Stomach (tissue), 19 donors: ENCODE measurements at places on chromosomes 4 and X. TPM values are rescaled to one million over a fixed set of nuclear protein-coding genes. Genes with fewer than 3 reads are reported as not detected.
A peak's percentile ranks its signal among the peaks of the same experiment; 100 is the strongest.

DNA sequence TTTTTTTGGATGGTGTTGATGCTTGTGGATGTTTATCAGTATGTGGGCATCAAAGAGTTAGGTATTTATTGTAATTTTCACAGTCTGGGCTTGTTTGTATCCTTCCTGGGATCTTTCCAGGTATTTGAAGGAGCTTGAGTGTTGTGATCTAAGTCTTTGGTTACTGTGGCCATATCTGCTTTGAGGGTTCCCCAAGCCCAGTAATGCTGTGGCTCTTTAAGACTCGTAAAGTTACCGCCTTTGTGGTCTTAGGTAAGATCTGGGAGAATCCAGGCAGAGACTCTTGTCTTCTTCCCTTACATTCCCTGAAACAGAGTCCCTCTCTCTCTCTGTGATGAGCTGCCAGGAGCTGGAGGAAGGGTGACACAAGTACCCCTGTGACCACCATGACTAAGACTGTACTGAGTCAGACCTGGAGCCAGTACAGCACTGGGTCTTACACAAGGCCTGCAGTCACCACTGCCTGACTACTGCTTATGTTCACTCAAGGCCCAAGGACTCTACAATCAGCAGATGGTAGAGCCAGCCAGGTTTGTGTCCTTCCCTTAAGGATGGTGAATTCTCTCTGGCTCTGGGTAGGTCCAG is 62.2 kb downstream of the FMR1NB start:
- no peaks in the 10 kb centered on the region for H3K4me1 ChIP-seq
- DNase-seq, result no peak
- H3K4me3 ChIP-seq, result no peak overlapping the region
- no peak overlapping the region for H3K27ac ChIP-seq

DNA sequence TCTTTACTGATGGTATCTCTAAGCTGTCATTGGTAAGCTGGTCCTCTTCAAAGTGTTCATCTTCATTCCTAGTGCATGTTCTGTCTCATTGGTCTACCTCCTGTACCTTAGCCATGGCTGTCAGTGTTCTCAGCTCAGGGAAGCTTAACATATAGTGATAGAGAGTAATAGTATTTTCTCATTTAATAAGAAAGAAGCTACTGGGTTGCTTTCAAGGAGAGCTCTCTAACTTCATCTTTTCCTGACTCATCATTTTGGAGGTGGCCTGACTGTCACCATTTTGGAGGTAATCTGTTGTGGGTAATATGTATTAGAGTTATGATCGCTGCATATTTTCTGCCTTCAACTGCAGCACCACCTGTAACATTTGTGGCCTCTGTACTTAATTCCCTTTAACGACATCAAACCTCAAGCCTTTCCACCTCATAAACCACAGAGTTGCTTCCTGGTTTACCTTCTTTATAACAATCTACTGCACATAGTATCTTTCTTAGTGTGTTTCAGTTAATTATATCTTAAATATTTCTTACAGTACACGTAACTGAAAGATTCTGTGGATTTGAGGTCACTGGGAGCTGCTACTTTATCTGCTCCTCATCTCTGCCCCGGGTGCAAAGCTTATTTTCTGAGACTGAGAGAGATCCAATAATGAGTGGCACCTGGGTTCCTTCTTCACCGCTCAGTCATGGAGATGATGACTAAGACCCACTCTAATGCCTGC is 474.0 kb upstream of the TECRL start:
- no peaks in the 10 kb centered on the region for H3K4me1 ChIP-seq
- H3K4me3 ChIP-seq, result no peak overlapping the region
- H3K27ac ChIP-seq, result no peak overlapping the region
- DNase-seq, result no peak
- H3K27me3 ChIP-seq, result no peaks in the 10 kb centered on the region

- no peaks in the 10 kb centered on the region for H3K4me1 ChIP-seq
- no peaks in the 10 kb centered on the region for H3K36me3 ChIP-seq
- H3K4me3 ChIP-seq, result no peak overlapping the region
- no peaks in the 10 kb centered on the region for H3K27me3 ChIP-seq
- DNase-seq, result no peak
- no peak overlapping the region for H3K27ac ChIP-seq
Observed at GRCh38 chrX:40928076-40928475, 157.2 kb upstream of the USP9X start.

GRCh38 chr4:148021686-148022085 is 289.8 kb downstream of the ARHGAP10 start:
- peaks cover 10% of the 10 kb centered on the region for H3K4me1 ChIP-seq
- H3K27me3 ChIP-seq, result no peaks in the 10 kb centered on the region
- H3K36me3 ChIP-seq, result no peaks in the 10 kb centered on the region
- DNase-seq, result peak; percentile 59

DNA sequence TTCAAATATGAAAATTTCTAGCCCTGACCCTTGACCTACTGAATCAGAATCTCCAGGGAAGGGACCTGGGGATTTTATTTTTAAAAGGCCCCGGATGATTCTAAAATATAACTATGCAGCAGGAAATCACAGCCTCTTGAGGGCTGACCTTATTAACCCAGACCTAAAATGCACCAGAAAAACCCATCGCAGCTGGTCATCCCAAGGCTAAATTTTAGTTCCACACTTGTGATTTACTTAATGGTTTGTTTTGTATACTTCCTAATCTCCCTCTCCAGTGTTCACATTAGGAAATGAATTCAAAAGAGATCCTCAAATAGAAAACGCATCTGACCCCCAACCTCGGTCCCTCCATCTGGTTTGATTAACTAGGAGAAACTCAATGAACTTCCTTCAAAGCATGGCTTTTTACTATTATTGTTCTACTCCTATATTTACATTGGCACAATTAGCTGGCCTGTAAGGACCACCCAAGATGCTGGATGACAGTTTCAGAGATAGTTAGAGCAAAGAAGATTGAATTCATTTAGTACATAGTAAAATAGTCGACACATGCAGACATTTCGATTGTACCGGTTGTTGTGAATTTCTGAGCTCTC is 147.8 kb upstream of the MED14 start:
- no peaks in the 10 kb centered on the region for H3K27me3 ChIP-seq
- no peak overlapping the region for H3K4me3 ChIP-seq
- H3K36me3 ChIP-seq, result no peaks in the 10 kb centered on the region
- no peak for DNase-seq

GRCh38 chr4:150368667-150369066 is 213.3 kb upstream of the MAB21L2 start:
- no peaks in the 10 kb centered on the region for H3K27me3 ChIP-seq
- no peaks in the 10 kb centered on the region for H3K36me3 ChIP-seq
- no peak overlapping the region for H3K27ac ChIP-seq

GRCh38 chr4:184460499-184461285 is 13.7 kb downstream of the IRF2 start:
- no peak overlapping the region for H3K27ac ChIP-seq
- H3K27me3 ChIP-seq, result no peaks in the 10 kb centered on the region
- no peak overlapping the region for H3K4me3 ChIP-seq
- peaks cover 25% of the 10 kb centered on the region for H3K4me1 ChIP-seq
- H3K36me3 ChIP-seq, result peaks cover 12% of the 10 kb centered on the region

DNA sequence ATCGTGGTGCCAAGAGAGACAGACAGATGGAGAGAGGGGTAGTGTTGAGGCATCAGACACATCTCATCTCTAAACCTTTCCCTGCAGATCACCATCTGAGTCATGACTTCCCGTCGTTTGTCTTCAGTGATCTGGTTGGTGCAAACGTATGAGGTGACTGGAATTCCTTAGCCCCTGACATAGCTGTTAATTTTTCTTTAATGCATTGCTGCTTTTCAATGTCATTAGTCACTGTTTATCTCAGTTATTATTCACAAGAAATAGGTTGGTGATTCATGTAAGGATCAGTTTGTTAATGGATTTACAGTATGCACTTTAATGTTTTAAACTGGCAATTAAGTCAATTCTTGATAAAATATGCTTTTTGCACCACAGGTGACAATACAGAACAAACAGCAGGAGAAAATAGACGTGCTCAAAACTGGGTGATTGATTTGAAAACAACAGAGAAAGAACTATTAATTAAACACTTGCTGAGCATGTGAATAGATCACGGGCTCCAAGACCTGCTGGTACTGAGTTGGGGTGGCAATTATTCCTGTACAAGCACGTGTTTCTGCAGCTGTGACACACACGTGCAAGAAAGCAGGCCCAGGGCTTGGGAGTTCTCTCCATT is 1.3 kb upstream of the TMEM154 start:
- no peak for DNase-seq
- H3K27ac ChIP-seq, result no peak overlapping the region
- H3K4me1 ChIP-seq, result peaks cover 19% of the 10 kb centered on the region
- H3K4me3 ChIP-seq, result no peak overlapping the region

- no peak overlapping the region for H3K4me3 ChIP-seq
- DNase-seq, result no peak
- H3K36me3 ChIP-seq, result no peaks in the 10 kb centered on the region
- H3K27me3 ChIP-seq, result no peaks in the 10 kb centered on the region
Observed at GRCh38 chr4:184274286-184274951, 56.7 kb upstream of the ENPP6 start.

DNA sequence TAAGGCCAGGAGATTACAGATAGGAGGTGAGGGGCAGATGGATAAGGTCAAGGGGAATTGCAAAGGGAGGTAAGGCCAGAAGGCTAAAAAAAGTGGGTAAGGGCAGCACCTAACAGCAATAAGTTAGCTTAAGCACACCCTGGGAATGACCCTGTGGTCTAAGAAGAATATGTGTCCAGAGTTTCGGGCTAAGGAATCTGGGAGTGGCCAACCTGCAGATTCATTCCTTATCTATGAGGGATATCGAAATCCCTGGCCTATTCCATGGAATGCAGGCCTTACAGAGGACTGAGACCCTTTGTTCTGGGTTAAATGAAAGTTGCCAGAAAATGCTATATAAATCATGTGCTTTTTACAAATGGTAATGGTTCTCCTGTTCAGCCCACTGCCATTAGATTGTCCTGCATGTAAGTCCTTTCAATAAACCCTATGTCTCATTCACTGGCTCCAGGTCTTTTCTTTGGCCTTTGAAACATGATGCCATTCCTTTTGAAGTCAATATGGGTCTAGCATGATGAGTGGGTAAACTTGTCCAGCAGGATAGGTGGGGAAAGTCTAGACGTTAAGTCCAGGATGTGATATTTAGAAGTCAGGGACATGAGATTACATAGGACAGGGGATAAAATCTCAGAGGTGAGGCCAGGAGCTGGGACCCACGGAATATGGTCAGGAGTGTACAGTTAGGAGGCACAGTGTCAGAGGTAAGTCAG is 226.2 kb downstream of the TACR3 start:
- H3K27ac ChIP-seq, result no peak overlapping the region
- no peaks in the 10 kb centered on the region for H3K4me1 ChIP-seq
- no peak for DNase-seq
- H3K4me3 ChIP-seq, result no peak overlapping the region
- no peaks in the 10 kb centered on the region for H3K27me3 ChIP-seq

Gene MOB1B
- total RNA-seq, result 48.8 TPM

Gene DMP1
- total RNA-seq, result not detected

Gene SEC24B
- 16.1 TPM for total RNA-seq

Gene CXorf65
- total RNA-seq, result not detected

Gene RTL3
- total RNA-seq, result 0.55 TPM

Gene UCP1
- total RNA-seq, result 0.37 TPM

Gene XAGE1A
- total RNA-seq, result not detected

Gene PCDH10
- total RNA-seq, result 1.7 TPM

Gene PITX2
- not detected for total RNA-seq

Gene VEGFD
- not detected for total RNA-seq
